Epithelial cell of alveolus of lung (primary cell): ENCODE measurements at places on chromosomes 6 and 20. TPM values are rescaled to one million over a fixed set of nuclear protein-coding genes. Genes with fewer than 3 reads are reported as not detected.

Gene MTFR2
- 3.1 and 8.0 TPM in 2 replicates for total RNA-seq

Gene CCN5
- 5.0 TPM in 1 of 2 replicates, not detected in the other for total RNA-seq

Gene DOK5
- total RNA-seq, result 2.1 and 4.3 TPM in 2 replicates

Gene FAM217A
- not detected in 2 replicates for total RNA-seq

Gene NKX2-4
- total RNA-seq, result not detected in 2 replicates

Gene CRIP3
- not detected in 2 replicates for total RNA-seq

Gene TAAR5
- total RNA-seq, result not detected in 2 replicates

Gene SNAI1
- 11.7 and 12.4 TPM in 2 replicates for total RNA-seq

Gene NOL7
- total RNA-seq, result 50.5 and 70.2 TPM in 2 replicates

Gene OR2B6
- total RNA-seq, result not detected in 2 replicates

Gene TMEM242
- 4.4 and 7.8 TPM in 2 replicates for total RNA-seq

Gene STX11
- total RNA-seq, result 0.40 and 2.6 TPM in 2 replicates
